ENCODE measurements at places on chromosomes 6 and 20.

DNA sequence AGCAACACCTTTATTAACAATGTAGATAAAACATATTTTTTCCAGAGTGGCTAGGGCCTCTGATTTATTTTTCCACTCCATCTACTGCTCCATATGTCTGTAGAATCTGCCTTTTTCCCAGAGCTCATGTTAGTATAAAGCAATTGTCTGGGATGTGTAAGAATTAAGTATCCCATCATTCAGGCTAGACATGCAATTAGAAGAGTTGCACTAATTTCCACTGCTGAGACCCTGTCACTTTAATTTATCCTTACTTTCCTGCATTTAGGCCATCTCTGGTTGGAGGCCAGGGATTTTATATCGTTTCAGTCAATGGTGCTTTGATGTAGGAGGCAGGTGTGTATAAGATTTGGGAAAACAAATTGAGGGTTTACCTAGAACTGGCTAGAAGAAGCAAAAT, 286.1 kb upstream of the POU3F2 start:
- no peak for DNase-seq

GRCh38 chr6:127119102-127120022, 891 bp downstream of the RSPO3 start:
- peak; percentile 60 for DNase-seq

DNA sequence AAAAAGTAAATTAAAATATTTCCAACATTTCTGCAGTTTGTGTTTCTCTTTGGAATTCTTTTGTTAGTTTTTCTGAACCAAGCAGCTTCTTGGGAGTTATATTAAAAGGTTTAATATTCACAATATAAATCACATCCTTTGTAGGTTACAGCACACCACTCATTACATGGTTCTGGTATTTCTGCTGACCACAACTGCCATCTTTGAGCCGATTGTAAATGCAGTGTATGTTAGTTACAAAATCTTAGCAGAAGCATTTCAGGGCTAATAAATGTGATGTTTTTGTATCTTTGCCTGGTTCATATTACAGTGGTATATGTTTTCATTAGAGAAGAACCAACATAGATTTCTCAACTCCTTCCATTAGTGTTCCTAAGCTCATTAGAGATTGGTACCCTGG, 19.1 kb upstream of the TSHZ2 start:
- no peak for DNase-seq

- peak; percentile 99 for DNase-seq
Measured at GRCh38 chr20:50038574-50038991, 55.8 kb downstream of the SNAI1 start.

DNA sequence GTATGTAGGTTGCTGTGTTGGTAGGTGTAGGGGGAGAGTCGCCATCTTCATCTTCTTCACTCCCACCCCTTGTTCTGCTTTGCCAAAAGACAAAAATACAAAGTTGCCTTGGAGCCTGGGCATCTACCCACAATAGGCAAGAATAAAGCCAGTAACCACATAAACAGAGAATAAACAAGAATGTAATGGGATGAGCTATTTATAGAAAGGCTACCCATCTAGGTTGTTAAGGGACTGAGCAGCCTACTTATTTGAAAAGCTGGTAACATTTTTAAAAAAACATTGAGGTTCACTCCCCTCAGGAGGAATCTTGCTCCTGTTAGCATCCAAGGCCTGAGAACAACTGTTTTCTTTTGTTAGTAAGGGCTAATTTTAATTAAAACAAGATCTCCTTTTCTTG, 301.4 kb upstream of the STXBP5 start:
- no peak for DNase-seq

DNA sequence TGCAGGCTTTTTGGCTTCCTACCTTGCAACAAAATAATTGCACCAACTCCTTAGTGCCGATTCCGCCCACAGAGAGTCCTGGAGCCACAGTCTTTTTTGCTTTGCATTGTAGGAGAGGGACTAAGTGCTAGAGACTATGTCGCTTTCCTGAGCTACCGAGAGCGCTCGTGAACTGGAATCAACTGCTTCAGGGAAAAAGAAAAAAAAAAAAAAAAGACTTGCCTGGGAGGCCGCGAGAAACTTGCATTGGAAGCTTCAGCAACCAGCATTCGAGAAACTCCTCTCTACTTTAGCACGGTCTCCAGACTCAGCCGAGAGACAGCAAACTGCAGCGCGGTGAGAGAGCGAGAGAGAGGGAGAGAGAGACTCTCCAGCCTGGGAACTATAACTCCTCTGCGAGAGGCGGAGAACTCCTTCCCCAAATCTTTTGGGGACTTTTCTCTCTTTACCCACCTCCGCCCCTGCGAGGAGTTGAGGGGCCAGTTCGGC, 420 bp downstream of the SOX4 start:
- peak; percentile 87 for DNase-seq

DNA sequence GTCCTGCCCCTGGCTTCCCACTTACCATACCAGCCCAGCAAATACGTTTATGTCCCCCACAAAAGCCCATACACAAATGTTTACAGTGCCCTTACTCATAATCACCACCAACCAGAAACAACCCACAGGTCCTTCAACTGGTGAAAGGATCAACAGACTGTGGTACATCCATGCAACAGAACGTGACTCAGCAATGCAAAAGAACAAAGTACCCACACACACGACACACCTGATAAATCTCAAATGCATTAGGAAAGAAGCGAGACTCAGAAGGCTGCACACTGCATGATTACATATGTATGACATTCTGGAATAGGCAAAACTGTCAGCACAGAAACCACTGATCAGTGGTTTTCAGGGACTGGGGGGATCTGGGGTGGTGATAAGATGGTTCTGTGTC, 20.5 kb downstream of the NCR2 start:
- DNase-seq = peak; percentile 23

- DNase-seq = no peak
Measured at GRCh38 chr6:38174315-38174714, 354.8 kb downstream of the ZFAND3 start.

DNA sequence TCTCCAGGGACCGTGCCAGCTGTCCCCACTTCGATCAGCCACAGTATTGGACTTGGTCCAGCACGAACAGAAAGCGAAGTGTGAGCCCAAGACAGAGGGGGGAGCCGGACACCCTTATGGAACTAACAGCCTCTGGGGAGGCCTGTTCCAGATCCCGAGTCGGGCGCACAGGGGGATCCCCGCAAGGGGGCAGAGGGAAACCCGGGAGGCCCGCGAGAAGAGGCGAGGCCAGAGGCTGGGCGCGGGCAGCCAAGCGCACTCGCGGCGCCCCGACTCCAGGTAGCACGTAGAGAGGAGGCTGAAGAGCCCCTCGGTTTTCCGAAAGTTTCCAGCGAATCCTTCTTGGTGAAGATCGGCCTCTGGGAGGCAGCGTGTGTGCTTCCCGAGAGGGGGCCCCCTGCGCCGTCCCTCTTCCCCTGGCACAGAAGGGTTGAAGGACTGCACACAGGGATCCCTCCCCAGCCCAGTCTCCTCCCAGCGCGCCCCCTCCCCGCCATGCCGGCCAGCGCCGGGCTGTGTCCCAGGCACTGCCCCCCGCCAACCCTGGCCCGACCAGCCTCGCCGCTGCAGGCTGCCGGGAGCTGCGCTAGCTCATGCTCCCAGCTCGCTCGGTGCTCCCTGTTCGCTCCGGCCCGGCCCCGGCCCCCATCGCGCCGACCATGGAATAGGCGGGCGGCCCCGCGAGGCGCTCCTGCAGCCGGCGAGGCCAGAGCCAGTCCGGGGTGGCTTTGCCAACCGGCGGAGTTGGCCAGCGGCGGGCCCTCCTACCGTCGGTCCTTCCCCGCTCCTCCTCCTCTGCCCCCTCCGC, 577 bp upstream of the SLC24A3 start:
- DNase-seq = peak; percentile 70
